Mesothelial cell of epicardium (in vitro differentiated cells): ENCODE measurements at places on chromosomes 6 and 20.

DNA sequence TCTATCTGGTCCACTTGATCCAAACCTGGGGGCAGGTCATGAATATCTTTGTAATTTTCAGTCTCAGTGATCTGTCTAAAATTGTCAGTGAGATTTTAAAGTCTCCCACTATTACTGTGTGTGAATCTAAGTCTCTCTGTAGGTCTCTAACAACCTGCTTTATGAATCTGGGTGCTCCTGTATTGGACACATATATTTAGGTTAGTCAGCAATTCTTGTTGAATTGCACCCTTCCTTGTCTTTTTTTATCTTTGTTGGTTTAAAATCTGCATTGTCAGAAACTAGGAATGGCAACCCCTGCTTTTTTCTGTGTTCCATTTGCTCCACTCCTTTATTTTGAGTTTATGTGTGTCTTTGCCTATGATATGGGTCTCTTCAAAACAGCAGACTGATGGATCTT, 140.7 kb downstream of the ASCC3 start:
- DNase-seq, result no peak

DNA sequence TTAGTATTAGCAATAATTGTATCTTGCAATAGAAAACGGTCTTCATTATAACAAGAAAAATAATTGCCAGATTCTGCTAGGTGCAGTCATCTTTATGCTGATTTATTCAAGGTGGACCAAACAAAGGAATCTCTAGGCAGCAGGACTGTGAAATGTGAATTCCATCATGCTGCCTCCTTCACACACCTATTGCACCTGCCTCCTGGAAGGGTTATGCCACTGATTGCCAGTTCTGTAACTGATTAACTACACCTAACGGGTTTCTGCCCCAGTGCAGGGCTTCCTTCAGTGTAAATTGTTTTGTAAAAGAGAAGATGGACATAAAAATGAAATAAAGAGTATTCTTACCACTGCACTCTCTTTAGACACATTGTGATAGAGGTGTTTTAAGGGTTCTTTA, 96.1 kb downstream of the FOXO3 start:
- no peak for DNase-seq

DNA sequence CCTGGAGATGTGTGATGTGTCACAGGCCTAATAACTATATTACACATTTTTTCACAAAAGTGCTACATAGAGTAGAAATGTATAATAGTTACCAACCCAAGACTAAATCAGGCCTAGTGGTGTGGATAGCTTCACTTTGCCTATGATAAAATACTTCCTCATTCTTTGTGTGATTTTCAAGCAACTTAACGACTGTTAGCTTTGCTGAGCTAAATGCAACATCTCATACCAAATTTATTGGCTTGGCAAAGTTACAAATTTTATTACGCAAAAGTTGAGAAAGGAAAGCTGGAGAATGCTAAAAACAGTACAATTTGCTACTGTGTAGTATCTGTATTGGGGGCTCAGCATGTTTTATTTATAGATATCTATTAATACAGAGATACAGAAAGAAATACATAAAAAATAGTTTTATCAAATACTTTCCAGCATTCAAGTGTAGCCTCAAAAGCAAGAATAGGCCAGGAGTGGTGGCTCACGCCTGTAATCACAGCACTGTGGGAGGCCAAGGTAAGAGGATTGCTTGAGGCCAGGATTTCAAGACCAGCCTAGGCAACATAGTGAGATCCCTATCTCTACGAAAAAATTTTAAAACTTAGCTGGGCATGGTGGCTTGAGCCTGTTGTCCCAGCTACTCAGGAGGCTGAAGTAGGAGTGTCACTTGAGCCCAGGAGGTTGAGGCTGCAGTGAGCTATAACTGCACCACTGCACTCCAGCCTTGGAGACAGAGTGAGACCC, 3.6 kb upstream of the EDN1 start:
- DNase-seq, result no peak

- DNase-seq, result no peak
Measured at GRCh38 chr6:50826803-50827202, 8.1 kb downstream of the TFAP2B start.

DNA sequence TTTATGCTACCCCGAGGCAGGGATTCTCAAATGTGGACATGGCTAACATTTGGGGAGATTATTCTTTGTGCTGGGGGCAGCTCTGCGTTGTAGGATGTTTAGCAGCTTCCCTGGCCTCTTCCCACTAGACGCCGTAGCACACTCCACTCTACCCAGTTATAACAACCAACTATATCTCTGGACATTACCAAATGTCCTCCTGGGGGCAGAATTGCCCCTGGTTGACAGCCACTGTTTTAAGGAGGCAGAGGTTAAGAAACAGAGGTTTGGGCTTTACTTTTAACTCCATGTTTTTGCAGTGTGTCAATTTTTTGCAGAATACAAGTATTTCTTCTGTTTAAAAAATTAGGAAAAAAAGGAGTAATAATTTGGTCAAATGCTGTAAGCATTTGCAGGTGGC, 56.2 kb upstream of the BMP6 start:
- DNase-seq, result no peak

DNA sequence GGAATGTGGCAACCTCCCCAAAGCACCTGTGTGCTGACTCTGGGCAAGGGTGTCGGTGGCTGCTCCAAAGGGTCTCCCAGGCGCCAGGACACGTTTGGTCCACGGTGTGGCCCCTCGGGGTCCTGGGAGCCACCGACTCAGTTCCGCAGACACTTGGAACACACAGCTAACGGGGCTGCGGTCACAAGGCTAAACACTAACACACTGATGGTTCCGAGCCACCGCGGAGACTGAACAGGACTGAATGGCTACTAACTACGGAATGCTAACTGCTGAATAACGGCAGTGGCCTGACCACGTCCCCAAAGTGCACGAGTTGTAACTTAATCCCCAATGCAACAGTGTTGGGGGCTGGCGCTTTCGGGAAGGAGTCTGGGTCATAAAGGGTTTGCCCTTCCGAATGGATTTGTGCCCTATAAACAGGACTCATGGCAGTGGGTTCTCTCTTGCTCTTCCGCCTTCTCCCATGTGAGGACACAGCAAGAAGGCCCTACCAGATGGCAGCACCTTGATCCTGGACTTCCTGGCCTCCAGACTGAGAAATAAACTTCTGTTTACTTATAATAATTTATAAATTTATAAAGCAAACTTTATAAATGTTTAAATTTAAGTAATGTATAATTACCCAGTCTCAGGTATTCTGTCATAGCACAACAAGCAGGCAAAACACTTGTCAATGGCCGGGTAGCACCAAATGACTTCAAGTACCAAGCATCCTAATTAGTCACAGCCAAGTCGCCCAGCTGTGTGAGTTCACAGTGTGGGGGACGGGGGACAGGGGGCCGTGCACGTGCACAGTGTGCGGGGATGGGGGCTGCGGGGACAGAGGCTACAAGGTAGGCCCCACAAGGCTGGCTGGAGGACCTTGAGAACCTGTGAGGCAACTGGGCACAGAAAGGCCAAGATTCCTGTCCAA, 2.3 kb upstream of the EEF1A2 start:
- no peak for DNase-seq

DNA sequence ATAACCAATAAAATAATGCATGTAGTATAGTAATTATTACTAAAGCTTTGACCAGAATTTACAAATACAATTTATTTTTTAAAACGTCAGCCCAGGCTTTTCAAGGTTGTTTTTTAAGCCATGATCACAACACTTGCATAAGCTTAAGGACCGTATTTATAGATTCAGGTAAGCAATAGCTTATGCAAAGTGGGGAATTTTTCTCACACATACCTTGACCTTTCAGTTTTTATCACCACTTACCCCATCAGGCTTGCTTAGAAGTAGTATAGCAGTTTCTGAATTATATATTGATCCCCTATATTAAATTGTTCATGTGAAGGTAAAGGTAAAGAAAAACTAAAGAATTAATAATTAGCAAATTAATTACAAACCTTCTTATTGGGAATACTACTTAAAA, 232.3 kb upstream of the FKBP1C start:
- DNase-seq, result no peak

DNA sequence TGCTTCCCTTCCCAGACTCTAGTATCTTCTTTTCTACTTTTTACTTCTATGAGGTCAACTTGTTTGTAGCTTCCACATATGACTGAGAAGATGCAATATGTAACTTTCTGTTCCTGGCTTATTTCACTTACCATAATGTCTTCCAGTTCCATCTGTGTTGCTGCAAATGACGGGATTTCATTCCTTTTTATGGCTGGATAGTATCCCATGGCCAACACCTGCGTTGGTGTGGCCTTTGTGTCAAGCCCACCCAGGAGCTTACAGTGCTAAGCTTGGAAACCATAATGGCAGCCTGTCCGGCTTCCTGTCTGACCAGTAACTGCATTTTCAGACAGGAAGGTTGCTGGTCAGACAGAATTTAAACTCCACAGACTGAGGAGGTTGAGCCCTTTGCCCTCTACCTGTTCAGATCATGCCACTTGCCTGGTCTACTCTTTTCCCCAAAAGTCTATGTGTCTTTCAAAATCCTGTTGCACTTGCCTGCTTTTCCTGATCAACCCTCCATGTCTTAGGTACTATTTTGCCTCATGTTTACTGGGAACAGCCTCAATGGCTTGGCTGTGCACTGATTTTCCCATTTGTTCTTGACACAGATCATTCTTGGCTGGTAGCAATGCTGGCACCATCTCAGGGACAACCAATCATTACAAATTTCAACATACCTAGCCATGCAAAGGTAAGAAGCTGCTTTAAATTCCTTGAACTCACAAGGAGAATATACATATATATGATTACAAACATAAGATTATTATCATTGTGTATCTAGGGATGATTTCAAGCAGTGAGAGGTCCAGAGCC, 114.3 kb upstream of the PLEKHG1 start:
- DNase-seq, result no peak

DNA sequence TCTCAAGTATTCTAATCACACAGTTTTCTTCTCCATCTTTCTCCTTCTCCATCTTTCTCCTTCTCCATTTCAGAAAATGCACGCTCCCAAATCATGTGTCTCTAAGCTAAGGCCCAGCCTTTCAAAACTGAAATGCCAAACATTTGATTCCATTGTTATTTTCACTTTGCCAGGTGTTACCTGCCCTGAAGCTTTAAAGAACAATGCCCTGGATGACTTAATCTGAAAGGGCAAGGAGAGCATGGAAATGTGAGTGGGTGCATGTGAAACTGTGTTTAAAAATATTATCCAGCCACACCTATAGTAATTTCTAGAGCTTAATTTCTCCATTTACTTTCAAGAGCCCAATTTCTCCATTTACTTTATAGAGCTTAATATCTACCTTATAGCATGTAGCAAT, 42.4 kb upstream of the GCLC start:
- DNase-seq, result no peak

DNA sequence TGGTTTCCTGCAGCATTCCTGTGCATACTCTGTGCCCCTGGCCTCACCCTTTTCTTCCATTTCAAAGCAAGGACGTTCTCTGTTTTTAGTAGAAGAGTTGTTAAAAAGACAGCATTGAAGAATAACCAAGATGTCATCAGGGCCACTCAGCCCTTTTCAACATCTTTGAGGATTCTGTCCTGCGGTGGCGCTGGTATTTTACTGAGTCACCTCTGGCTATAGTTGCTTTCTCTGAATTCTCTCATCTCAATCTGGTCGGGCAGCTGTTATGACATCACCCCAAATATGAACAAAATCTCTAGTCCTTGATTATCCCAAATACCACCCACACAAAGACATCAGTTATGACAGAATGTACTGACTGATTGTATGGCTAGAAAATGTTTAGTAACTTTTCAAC, 204.2 kb downstream of the GRIK2 start:
- DNase-seq, result no peak
